ENCODE measurements at places on chromosomes 11 and 22.
A peak's percentile ranks its signal among the peaks of the same experiment; 100 is the strongest.

DNA sequence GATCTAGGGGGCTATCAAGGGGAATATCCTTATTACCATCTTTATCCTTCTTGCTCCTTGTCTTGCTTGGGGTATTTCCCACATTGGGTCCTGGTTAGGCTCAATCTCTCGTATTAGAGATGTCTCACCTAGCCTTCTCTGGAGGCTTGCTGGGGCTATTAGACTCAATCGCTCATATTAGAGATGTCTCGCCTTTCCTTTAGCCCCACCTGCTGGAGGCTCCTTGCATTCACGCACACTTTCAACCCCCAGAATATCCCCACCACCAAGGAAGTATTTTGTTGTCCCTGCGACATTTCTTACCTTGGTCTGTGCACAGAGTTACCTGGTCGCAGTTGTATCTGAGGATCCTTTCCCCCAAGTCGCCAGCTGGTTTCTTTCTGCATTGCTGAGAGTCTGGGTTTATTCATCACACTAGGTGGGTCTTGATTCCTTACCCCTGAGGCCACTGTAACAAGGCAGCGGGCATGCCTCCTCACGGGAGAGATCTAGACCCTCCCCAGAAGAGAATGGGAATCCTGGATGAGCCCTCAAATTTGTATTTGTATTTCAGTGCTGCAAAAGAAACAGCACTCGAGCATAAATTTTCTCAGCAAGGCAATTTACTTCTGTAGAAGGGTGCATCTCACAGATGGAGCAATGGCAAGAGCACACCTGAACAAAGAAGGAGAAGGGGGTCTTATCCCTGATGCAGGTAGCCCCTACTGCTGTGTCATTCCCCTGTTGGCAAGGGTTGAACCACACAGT lies 15.9 kb upstream of the HYLS1 start:
- DNase-seq, result no peak

- DNase-seq, result no peak
These were observed 246.5 kb upstream of the DDI1 start for GRCh38 chr11:103789952-103790351.

- no peak for DNase-seq
These were observed 1313.6 kb downstream of the TBC1D22A start for GRCh38 chr22:48076008-48076407.

GRCh38 chr22:24247564-24248344 lies 2.9 kb upstream of the GGT5 start:
- peak; percentile 23 for DNase-seq

GRCh38 chr11:7903940-7904339 lies 27.1 kb downstream of the OR10A6 start:
- DNase-seq, result no peak

DNA sequence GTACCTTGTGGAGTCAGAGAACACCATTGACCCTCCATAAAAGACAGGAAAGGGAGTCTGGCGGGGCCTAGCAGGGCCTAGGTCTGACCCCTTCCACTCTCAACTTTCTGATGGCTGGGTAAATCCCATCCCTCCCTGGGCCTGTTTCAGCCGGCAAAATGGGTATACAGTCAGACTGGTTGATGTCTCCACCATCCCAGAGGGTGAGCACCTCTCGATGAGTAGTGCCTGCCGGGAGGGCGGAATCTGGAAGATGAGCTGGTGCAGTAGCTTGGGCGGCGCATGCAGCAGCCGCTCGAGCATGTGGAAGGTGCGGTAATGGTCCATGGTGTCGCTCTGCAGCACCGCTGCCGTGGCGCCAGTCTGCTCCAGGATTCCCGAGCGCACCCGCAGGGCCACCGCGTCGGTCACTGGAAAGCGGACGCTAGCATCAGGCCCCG lies 528 bp downstream of the FIBP start:
- no peak for DNase-seq

GRCh38 chr11:121767433-121767832 lies 314.7 kb upstream of the SORL1-AS1 start:
- DNase-seq, result no peak

DNA sequence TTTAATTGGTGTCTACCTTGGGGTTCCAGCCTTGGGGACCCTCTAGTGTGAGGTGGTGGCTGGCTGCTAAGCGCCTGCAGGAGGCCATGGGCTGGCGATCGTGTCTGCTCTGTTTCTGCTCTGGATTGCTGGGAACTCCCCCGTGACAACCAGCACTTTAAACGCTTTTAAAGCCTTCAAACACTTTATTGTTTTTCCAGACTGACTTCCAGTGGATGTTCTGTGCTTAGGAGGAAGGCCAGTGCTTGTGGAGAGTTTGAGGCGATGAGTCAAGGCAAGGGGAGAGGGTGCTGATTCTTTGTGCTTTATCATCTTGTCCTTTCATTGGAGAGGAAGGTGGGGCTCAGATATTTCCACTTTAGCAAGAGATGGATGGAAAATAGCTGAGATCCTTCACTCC lies 81.6 kb downstream of the FLI1 start:
- DNase-seq, result no peak

- DNase-seq, result no peak
These were observed 217.7 kb downstream of the MN1 start for GRCh38 chr22:27583856-27584255.

DNA sequence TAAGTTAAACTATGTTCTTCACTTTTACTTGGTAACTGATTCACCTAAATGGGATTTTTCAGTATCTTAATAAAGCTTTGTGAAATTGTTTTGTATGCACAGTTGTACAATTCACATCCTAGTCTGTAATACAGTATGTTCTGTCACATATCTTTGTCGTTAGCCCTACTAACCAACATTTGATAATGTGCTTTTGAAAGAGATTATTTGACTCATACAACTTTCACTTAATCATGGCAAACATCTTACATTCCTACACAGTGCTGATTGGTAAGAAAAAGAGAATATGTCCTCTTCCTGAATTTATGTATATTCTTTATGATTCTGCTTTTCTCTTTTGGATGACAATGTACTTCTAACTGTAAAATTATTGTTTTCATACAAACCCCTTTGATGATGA lies 234.5 kb downstream of the METTL15 start:
- DNase-seq, result no peak

GRCh38 chr11:73040046-73040445 lies 102.1 kb downstream of the FCHSD2 start:
- DNase-seq, result no peak

DNA sequence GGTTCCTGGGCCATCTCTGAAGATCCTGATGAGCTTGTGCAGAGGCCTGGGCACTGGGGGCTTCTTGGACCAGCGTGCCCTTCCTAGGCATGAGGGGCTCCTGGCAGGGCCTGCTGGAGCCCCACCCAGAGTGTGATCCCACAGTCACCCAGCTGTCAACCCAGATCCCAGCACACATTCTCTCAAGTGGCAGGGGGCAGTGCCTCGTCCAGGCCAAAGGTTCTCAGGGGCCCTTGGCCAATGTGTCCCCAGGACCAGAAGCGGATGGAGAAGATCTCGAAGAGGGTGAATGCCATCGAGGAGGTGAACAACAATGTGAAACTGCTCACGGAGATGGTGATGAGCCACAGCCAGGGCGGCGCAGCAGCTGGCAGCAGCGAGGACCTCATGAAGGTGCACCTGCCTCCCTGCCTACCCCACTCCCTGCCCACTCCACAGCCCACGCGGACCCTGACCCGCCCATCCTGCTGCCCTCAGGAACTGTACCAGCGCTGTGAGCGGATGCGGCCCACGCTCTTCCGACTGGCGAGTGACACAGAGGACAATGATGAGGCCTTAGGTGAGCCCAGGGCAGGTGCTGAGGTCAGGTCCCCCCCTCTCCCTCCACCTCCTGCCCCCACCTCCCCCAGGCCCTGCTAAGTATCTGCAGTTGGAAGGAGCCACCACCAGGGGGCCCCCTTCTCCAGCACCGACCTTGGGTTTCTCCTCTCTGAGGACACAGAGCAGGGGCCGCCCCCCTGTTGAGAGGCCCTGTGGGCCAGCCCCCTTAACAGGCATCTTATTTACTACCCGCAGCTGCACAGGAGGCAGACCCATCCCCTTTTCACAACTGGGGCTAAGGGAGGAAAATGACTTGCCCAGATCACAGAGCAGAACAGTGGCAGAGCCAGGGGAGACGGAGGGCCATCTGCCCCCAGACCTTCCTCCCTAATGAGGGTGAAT lies 14.7 kb downstream of the GGA1 start:
- peak; percentile 55 for DNase-seq

DNA sequence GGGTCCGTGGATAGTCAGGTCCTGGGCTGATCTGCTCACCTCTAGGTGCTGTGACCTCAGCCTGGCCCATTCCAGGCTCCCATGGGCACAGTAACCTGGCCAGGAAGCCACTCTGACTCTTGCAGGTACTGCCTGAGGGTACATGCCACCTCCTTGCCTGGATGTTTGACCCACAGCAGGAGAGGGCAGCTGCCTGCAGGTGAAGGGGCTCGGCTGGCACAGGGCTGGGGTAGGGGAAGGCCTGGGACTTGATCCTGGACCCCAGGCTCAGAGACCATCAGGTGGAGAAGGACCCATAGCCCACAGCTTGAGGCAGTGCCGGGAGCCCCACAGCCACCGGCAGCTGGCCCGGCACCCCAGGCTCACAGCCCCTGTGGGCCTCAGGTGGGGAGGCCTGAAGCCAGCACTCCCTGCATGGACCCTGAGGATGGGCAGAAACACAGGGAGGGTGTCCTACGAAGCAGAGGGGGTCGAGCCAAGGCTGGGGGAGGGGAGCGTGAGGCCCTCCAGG lies 2.7 kb downstream of the LRRC56 start:
- no peak for DNase-seq

- no peak for DNase-seq
These were observed 49.9 kb upstream of the WNT7B start for GRCh38 chr22:46026899-46027210.

DNA sequence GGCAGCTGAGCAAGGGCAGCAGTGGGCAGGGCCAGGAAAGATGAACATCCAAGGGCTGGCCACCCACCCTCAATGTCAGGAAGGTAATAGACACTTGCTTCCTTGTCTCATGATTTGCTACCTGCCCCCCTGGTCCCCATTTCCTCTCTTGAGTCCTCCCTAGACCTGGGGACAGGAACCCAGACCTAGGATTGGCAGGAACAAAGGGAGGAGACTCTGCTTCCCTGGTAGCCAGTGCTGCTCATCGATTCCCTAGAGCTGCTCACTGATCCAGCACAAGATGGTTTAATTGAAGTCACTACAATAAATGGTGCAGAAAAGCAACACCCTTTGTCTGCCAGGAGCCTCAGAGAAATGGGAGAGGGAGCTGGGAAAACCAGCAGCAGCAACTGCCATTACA lies 67.8 kb upstream of the CHST1 start:
- no peak for DNase-seq

DNA sequence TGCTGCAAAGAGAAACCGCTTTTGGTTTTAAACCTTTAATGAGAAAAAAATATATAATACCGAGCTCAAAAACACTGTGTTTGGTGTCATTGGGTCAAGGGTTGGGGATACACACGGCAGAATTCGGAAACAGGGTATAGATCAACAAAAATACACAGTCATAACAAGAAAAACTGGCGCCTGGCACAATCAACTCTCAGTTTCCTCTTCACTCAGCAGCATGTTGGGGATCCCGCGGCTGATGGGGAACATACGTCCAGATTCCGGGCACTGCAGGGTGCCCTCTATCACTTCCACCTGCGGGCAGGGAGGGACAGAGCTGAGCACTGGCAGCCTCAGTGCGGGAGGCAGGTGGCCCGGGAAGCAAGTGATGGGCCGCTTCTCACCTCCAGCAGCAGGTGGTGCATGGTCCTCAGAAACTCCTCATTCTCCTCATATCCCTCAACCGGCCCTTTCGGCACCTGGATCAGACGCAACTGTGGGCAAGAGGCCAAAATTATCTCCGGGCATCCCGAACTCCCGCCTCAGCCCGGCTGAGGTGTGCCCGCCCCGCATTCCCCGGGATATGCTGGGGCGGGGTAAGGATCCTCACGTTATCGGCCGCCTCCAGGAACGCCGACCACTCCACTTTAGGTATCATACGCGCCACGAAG lies 561 bp downstream of the TRMT112 start:
- no peak for DNase-seq

GRCh38 chr11:34792814-34793258 lies 123.3 kb downstream of the APIP start:
- DNase-seq, result no peak

DNA sequence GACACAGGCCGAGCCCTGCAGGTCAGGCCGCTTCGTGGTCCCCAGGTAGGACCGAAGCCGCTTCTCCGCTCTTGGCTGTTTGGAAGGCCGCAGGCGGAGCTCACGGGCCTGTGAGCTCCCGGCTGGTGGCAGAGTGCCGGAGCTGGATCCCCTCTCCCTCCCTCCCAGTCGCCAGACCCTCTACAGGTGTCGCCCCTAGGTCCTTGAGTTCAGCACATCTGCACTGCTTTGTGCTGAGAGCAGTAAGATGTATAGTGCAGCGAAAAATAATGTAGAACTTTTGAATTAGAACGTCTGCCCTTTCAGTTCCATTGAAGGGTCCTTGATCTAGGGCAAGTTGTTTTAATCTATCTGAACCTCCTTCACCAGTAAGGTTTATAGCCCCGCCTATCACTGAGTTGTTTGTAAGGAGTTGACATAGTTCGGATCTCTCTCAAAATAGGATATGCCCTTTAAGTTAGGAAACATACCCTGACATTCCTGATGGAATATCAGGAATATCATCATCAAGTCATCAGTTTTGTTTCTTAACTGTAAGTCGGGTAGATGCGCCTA lies 419 bp downstream of the ANKRD49 start:
- DNase-seq, result no peak

- no peak for DNase-seq
These were observed 74.7 kb downstream of the MN1 start for GRCh38 chr22:27726686-27727449.
